ENCODE measurements at places on chromosomes 1 and 21.
A peak's percentile ranks its signal among the peaks of the same experiment; 100 is the strongest.

- no peak for DNase-seq
Observed at GRCh38 chr1:171422511-171422910, 62.8 kb upstream of the PRRC2C start.

GRCh38 chr1:185351734-185352466, 34.9 kb upstream of the IVNS1ABP start:
- DNase-seq = no peak

DNA sequence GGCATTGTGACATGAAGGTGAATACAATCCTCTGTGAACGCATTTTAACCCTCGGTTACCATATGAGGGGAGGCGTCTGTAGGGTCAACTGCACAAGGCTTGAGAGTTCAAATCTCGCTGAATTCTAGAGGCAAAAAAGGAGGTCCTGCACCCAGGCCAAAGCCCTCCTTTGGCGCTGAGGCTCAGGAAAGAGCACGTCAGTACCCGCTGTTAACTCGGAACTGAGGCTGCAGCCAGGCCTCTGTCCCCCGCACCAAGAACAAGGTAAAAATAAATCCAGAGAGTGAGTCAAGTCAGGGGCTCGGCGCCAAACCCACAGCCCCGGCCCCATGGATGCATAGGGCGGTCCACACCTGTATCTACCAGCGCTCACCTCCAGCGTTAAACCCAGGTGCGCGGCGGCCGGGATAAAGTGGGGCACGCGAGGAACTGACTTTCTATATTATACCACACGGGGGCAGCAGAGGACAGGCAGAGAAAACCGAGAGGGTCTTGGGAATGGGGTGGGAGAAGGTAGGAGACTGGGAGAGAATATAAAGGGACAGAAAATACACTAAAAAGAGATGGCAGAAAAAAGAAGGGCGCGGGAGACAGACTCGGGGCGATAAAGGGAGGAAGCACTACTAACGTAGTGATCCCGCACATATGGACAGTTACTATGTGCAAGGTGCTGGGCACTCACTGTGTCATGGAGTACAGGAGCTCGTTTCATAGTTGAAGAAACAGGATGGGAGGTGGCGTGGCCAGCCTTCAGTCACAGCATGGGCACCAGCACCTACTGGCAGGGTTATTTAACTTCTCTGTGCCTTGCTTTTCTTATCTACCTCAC, 54.9 kb downstream of the DMRTA2 start:
- DNase-seq = peak; percentile 40

DNA sequence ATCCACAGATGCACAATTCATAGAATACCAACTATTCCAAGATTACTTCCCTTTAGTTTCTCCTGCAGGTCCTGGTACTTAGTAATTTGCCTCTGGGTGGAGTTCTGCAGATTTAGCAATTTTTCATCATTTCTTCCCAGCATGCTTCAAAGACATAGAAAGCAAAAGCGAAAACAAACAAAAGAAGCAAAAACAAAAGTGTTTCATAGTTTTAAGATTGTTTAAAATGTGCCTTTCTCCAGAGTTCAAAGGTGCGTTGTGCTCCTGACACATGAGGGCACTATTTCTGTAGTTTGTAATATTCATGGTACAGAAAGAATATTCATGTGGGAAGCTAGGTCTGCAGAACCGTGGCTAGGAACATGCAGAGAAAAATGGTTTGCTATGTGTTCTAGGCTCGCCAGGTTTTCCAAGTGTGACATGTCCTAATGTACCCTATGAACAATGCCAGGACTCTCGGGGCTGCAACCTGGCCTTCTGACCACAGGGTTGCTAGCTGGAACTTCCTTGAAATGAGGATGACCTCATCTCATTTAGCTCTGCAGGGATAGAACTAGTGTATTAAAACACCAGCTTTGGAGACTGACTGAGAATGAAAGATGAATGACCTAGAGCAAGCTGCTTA, 30.0 kb upstream of the RCSD1 start:
- DNase-seq = peak; percentile 53

DNA sequence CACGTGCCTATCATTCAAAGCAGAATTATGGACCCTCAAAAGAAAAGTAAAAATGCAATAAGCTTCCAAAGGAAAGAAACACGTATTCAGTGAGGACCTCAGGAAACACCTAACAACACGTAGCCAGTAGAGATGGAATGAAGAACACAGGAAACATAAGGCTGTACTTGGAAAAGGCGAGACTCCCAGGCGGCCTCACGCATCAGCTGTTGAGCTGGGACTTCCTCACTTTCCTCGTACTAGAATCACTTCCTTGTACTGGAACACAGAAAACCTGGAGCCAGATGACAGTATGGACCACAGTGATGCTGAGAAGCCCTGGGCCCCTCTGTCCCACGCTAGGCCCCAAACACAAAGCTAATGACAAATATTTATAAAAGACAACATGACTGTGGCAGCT, 94.4 kb upstream of the BACE2 start:
- DNase-seq = no peak

GRCh38 chr1:24952413-24952841, 22.4 kb upstream of the RUNX3 start:
- DNase-seq = peak; percentile 72

- DNase-seq = no peak
Observed at GRCh38 chr21:42989816-42990650, 15.7 kb downstream of the PKNOX1 start.

- DNase-seq = no peak
Observed at GRCh38 chr1:20010016-20010415, 30.6 kb upstream of the PLA2G2A start.

GRCh38 chr1:186300056-186300455, 75.0 kb downstream of the TPR start:
- DNase-seq = no peak

GRCh38 chr21:40235528-40235927, 368.3 kb downstream of the PCP4 start:
- DNase-seq = no peak

- no peak for DNase-seq
Observed at GRCh38 chr1:115838431-115839028, 2.4 kb downstream of the NHLH2 start.

DNA sequence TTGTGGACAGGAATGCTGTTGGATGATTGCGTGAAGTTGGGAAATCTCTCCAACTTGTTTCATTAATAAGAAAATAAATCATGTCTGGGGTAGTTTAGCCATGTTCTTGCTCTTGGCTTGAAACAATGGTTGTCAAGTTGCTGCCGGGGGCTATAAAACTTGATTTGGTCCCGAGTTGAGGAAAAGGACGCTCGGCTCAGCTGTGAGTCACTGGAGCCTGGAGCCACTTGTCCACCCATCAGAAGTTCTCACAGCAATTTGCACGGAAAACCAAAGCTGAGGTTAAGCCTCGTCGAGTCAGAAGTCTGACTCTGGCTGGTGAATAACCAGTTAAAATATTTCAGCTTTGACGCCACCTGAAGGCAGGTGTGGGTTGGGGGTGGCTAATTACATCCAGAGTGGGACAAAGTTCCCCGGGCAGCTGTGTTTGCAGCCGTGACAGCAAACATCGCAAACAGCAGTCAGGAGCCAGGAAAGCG, 19.7 kb upstream of the RIPK4 start:
- no peak for DNase-seq

GRCh38 chr1:78009836-78010235, 5.1 kb downstream of the DNAJB4 start:
- DNase-seq = no peak

DNA sequence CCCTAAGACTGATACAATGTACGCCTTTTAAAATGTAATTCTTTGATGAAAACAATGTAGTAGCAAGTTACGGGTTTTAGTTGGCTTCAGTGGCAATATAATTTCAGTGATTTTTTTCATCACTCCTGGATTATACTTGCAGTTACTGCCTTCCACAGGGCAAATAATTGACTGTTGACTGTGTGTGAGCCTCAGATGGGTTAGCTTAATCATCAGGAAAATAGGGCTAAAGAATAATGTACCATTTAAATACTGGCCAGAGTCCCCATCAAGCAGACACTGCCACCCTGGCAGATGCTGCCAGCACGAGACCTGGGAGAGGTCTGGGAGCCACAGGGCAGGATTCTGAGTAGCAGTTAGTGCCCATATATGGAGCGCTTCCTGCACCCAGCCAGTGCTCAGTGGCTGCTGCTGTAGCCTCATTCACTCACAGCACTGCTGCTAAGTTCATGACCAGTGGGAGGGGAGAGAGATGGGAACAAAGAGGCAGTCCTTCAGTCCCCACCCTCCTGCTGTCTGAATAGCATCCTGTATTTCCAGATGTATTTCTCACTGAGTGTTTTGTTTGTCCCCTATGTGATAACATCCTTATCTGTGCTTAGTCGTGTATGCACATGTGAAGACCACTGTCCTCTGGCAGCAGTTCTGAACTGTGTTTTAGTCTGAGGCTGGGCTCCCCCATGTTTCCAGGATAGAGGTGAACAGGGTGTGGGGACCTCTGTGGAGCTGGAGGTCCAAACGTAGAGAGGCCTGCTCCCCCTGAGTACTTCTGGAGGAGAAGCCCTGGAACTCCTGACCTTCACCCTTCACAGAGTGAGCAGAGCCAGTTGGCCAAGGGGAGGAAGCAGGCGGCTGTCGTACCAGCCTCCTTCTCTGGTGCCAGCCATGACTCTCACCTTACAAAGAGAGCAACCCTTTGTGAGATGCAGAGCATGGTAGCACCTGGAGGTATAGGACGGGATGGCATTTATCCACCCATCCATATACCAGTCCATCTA, 80.4 kb downstream of the ADARB1 start:
- DNase-seq = peak; percentile 37

DNA sequence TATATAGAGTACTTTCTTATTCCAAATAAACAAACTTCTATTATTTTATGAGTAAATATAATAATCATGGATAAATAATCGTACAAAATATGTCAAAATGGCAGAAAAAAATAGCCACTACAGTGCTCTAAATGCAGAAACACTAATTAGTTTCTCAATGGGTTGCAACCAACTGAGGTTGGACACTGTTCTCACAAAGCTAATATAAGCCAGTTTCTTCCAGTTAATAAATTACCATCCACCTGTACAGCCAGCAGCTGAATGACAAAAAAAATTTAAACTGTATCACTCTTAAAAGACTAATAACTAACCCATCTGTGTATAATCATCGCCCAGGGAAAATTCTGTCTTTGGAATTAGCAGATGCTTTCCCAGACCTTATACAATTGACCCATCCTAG, 36.9 kb downstream of the GDAP2 start:
- no peak for DNase-seq

DNA sequence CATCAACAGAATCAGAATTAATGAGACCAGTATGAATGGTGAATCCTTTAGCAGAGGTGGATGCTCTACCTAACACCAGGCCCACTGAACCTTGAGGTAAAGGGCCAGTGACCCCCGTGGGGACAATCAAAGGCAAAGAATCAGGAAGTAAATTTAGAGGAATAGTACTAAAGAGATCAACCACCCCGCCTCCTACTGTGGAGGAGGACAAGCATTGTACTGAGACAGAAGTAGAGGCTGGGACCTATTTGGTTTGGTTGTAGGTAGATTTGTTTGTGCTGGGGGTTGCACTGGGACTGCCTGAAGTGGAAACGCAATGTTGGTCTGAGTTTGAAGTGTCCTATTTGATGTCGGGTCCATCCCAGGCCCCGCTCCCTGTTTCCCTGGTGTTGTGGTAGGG, 9.5 kb downstream of the CD48 start:
- no peak for DNase-seq

DNA sequence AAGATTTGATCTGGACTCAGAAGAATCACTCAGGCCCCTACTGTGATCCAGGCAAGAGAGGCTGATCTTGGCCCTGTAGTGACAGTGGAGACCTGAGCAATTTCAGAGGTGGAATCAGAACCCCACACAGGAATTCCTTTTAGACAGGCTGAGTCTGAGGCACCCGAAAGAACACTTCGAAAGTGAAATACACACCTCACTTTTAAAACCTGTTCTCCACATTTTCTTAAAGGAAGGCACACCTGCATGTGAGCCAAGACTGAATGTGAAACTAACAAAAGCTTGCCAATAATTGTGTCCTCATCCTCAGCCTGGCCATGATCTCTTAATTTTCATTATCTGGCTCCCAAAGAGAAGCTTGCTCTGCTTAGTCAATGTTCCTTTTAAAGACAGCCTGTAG, 32.2 kb downstream of the SIPA1L2 start:
- DNase-seq = no peak

DNA sequence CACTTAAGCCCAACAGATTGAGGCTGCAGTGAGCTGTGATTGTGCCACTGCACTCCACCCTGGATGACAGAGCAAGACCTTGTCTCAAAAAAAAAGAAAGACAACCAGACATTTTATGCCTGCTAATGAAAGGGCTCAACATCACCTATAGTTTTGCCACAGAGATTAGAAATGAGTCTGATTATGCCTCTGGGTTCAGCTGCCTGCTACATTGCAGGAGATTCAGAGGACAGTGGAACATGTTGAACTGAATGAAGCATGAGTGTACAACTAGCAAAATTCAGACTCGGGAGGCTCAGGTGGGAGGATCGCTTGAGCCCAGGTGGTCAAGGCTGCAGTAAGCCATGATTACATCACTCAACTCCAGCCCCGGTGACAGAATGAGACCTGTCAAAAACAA, 46.0 kb downstream of the EXO1 start:
- DNase-seq = no peak

DNA sequence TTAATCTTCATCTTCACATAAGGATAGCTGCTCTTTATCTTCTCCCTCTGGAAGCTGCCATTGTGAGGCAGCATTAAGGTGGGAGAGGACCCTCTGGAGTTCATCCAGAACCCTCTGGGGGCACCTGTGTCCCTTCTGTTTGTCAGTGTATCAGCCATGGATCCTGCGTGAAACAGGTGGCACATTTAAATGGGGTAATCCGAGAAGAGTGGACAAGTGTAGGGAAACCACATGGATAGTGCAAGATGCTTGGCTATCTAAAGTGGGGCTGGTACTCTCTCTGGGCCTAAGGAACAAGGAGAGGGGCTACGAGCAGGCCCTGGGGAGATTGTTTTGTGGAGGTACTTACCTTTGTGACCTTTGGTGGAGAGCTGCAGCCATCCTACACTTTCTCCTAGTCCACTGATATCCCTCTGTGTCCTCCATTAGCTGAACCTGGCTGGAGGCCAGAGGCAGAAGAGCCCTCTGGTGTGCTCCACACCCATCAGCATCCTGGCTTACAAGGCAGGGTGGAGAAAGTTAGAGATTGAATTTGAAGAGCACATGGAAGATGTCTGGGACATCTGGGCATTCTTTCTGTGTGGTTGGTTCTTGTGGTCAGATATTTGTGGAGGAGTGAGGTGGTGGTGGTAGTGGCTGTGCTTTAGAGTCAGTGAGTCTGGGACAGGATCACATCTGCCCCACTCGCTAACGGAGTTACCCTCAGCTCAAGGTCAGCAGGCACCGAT, 117.7 kb downstream of the FGGY start:
- DNase-seq = no peak

DNA sequence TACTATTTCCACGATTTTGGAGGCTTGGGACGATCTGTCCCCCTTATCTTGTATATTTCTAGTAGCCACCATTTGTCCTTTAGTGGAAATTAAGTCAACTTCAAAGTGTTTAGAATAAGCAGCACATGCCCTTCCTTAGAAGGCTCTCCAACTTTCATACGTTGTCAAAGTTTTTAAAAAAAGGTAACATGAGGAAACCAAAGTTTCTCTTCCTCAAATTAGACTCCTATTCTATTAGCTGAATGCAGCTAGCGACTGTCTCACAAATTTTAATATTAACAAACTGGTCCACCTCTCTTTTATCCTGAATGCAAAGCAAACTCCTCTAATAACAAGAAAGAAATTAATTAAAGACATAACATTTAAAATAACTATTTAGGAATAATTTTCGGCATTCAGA, 6.9 kb downstream of the C1orf174 start:
- DNase-seq = no peak
